ENCODE measurements at places on chromosomes 6 and 20.

DNA sequence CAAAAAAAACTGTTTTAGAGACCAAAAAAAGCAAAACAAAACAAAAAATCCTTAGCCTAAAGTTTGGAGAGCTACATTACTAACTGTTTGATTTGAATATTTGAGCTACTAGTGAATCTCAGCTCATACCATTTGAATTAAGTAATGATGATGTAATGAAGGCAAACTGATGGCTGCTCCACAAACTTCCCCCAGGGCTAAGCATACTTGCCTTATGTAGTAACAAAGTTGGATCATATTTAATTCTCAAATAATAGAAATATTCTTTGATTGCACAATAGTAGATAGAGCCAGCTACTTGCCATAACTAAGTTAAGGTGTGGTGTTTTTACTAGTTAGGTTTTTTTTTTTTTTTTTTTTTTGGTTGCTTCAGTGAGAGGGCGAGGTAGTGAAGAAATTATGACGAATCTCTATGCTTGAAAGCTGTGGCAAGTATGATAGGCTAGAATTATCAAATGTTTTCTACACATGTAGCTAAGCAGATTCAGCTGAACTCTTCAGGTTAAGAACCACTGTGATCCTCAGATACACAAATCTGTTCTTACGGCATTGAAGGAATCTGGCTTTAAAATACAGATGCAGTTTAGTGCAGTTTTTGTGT is 2.9 kb downstream of the RAB32 start:
- peak; percentile 86 for DNase-seq

DNA sequence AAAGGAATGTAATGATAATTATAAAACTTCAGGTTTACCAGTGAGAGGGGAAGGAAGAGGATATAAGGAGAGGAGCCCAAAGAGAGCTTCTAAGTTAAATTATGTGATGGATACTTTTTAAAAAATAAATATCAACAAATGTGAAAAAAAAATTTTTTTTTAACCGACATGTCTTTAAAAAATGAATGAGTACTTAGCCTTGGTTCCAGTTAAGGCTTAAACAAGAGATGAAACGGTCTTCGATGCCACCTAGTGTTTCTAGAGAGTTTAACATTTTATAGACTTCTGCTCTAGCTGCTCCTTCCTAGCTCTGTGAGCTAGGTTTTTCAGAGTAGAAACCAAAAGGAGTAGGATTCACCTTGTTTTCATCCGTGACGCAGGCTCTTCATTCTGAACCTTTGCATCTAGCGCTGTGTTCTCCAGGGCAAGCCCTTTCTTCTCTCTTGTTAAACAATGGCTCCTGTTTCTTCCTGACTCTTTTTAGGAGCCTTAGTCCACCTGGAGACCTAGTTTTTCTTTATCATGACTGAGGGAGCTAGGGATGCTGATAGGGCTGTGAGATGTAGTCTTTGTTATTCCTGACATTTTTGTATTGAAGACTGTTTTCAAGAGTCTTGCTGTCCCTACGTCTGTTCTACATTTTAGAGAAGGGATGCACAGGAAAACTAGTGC is 42.4 kb upstream of the GNRH2 start:
- peak; percentile 80 for DNase-seq

- DNase-seq = no peak
Measured at GRCh38 chr6:44667668-44668390, 280.3 kb downstream of the CDC5L start.

DNA sequence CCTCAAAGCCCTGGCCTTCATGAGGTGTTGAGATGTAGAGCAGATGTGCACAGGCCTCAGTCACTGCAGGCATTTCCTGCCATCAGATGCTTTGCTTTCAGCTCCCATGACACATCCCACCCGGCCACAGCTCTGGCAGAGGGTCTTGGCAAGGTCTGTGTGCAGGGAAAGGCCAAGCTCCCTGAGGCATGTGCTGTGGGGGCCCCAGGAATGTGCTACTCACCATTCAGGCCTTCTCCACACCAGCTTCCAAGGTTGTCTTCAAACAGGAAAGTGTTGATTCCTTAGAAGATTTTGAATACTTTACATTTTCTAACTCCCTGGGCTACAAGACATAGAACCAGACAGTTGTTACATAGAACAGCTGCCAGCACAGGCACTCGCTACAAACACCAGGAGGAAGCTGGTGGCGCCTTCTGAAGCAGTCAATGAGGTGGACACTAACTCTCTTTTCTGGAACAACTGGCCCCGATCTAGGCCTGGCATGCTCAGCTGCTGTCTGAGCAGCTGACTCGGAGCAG is 27.8 kb downstream of the CASS4 start:
- peak; percentile 94 for DNase-seq

DNA sequence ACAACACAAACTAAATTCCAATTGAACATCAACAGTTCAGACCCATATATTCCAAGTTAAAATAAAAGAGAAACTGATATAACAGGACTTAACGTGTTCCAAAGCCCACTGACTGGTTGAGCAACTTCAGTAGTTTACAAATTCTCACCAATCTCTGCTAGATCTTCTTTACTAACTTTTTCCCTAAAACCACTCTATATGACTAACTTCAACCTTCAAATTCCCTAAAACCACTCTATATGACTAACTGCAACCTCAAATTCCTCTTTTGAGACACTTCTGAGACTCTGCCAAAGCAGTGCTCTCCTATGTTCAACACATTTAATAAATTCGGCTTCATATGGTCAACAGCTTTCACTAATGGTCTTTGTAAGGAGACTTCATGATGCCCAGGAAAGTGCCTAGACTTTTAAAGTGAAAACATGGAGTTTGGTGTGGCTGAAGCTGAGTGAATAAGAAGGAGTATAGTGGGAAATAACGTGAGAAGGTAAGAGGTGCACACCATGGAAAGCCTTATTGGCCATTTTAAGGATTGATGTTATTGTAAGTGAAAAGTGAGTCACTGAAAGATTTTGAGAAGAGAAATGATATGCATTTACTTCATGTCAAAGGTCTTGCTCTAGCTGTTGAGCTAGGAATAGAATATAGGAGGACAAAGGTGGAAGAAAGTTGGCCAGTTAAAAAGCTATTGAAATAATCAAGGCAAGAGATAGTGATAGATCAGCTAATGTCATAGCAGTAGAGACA is 134.0 kb upstream of the HCRTR2 start:
- DNase-seq = peak; percentile 81

- DNase-seq = peak; percentile 41
Measured at GRCh38 chr20:37007898-37008649, 56.6 kb upstream of the SAMHD1 start.

DNA sequence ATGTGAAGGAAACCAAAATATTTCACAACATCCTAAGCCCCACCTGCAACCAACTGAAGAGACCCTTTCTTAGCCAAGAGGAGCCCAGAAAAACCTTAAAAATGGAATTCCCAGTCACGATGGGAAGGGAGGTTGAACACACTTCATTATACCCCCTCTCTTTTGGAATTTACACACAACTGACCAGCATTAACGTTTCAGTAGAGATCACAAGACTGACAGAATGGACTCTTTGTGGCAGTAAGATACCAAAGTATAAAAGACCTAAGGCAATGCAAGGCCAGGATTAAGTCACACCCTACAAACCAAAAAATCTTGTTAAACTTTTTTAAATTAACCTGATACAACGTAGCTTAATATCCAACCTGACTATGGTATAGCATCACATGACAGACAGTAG is 190.9 kb downstream of the OTOR start:
- DNase-seq = no peak

- peak; percentile 72 for DNase-seq
Measured at GRCh38 chr20:33653218-33653899, 8.8 kb upstream of the C20orf144 start.

GRCh38 chr20:52972965-52973819 is 1.0 kb downstream of the TSHZ2 start:
- peak; percentile 10 for DNase-seq

- peak; percentile 53 for DNase-seq
Measured at GRCh38 chr6:17583811-17584210, 16.3 kb upstream of the FAM8A1 start.

All from fibroblast of mammary gland (primary cell).